ENCODE measurements at places on chromosomes 3 and 15.

DNA sequence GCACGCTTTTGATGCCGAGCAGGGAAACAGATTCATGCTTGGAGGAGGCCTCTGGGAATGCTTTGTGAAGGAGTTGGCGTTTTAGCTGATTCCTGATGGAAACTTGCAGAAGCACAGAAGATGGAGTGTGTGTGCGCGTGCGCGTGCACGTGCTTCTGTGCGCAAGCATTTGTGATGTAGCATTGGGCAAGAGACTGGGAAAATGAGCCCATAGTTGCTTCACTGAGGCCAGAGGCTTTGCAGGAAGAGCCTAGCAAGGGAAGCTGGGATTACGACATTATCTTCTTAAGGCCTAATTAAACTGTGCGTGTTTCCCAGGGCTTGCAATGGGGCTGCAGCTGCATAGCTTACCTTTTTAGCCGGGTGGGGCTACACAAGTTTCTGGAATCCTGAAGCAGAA, 18.1 kb upstream of the AGBL1 start:
- DNase-seq: no peak

DNA sequence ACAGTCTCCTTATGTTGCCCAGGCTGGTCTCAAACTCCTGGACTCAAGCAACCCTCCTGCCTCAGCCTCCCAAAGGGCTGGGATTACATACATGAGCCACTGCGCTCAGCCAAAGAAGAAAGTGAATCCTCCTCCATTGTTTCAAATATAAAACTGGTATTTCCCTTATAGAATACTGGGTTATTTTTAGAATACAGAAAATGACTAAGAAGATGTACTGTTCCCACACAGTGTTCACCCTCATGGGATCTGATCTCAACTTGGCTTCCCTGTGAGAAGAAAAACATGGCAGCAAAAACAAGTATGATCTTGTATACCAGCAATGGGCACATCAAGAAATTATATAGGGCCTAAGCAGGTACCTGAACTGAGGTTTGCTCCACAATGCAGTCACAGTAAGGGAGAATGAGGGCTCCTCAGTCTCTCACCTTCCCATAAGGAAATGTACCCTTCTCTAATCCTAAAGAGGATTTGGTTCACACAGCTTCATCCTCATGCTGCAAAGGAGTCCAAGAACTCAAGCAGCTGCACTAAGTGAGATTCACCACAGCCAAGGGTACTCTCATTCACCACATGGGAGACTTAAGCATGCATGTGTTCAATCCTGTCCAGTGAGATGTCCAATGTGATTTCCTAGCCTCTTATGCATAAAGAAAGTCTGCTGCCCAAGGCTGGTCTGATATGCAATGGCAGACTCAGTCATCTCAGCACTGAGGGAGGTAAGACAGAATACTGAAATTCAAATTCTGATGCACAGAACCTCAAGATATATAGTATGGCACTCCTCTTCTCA, 25.8 kb downstream of the USP4 start:
- DNase-seq: no peak

DNA sequence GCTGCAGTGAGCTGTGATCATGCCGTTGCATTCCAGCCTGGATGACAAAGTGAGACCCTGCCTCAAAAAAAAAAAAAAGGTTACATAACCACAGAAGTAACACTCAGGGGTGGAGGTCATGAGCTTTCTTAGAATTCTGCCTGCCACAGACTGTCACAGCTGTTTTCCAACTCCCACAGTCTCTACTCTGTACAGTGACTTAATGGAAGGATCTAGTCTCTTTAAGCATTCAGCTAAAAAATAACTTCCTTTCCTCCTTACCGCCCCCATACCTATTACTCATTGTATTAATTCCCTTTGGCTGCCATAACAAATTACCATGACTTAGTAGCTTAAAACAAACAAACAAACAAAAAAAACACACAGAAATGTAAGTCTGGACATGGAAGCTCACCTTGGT, 99.6 kb upstream of the UBE2E1 start:
- DNase-seq: no peak

GRCh38 chr3:176766862-176767261, 430.4 kb downstream of the TBL1XR1 start:
- DNase-seq: no peak

- DNase-seq: peak; percentile 7
Observed at GRCh38 chr3:22887664-22888291, 315.3 kb upstream of the UBE2E2 start.

GRCh38 chr3:79367066-79367465, 400.7 kb downstream of the ROBO1 start:
- no peak for DNase-seq

- DNase-seq: no peak
Observed at GRCh38 chr15:32849769-32850668, 132.2 kb downstream of the GREM1 start.

- no peak for DNase-seq
Observed at GRCh38 chr3:158617982-158618875, 26.1 kb upstream of the GFM1 start.

GRCh38 chr3:14959359-14959943, 12.1 kb downstream of the NR2C2 start:
- DNase-seq: no peak

- DNase-seq: no peak
Observed at GRCh38 chr3:150124142-150124541, 153.4 kb upstream of the PFN2 start.
